Activated T-helper 2 cell treated with anti-CD3 and anti-CD28 coated beads, Interferon-gamma antibody, Interleukin-2, Interleukin-4, amounts not matched to agents 10 μg/mL and 5 μg/mL and 100 μg/mL, durations not matched to agents 14 hours and 24 hours and 36 hours (primary cell): ENCODE measurements at places on chromosomes 2 and 18. TPM values are rescaled to one million over a fixed set of nuclear protein-coding genes. Genes with fewer than 3 reads are reported as not detected.

TTN gene
- 3.3 and 3.7 TPM in 2 replicates for total RNA-seq

- DNase-seq, result no peak
- H3K27me3 ChIP-seq, result peaks cover 12% of the 10 kb centered on the region
- H3K36me3 ChIP-seq, result no peaks in the 10 kb centered on the region
- no peak overlapping the region for H3K4me3 ChIP-seq
- H3K27ac ChIP-seq, result no peak overlapping the region
- no peaks in the 10 kb centered on the region for H3K4me1 ChIP-seq
Observed at GRCh38 chr2:229675569-229675968, 38.8 kb downstream of the DNER start.

DNA sequence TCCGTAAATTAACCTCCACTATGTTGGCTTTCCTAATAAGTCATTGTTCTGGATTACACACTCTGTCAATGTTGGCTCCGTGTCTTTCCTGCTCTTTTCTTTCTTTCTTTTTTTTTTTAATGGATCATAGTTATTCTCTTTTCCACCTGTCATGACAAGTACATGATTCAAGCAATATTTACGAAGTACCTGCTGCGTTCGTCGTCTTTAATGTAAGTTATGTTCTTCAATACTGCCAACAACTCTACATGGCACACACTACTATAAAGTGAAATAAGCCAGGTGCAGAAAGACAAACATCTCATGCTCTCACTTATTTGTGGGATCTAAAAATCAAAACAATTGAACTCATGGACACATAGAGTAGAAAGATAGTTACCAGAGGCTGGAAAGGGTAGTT lies 239.1 kb downstream of the SCG2 start:
- H3K4me3 ChIP-seq, result no peak overlapping the region
- no peaks in the 10 kb centered on the region for H3K36me3 ChIP-seq
- no peak overlapping the region for H3K27ac ChIP-seq
- no peaks in the 10 kb centered on the region for H3K4me1 ChIP-seq
- H3K27me3 ChIP-seq, result no peaks in the 10 kb centered on the region

- H3K27me3 ChIP-seq, result peaks cover 12% of the 10 kb centered on the region
- no peaks in the 10 kb centered on the region for H3K36me3 ChIP-seq
- no peak for DNase-seq
- H3K4me3 ChIP-seq, result no peak overlapping the region
Observed at GRCh38 chr18:79819968-79820351, 22.2 kb downstream of the KCNG2 start.

- H3K27ac ChIP-seq, result no peak overlapping the region
- no peak overlapping the region for H3K4me3 ChIP-seq
- no peak for DNase-seq
- H3K27me3 ChIP-seq, result no peaks in the 10 kb centered on the region
- no peaks in the 10 kb centered on the region for H3K4me1 ChIP-seq
Observed at GRCh38 chr2:163341426-163341825, 394.4 kb downstream of the FIGN start.

LGALSL gene
- 2.6 and 3.3 TPM in 2 replicates for total RNA-seq

PROKR1 gene
- not detected in 2 replicates for total RNA-seq

GRCh38 chr2:46690825-46691224 lies 211.5 kb downstream of the TMEM247 start:
- no peak for DNase-seq
- H3K27ac ChIP-seq, result no peak overlapping the region
- H3K4me1 ChIP-seq, result no peaks in the 10 kb centered on the region
- H3K27me3 ChIP-seq, result peaks cover 19% of the 10 kb centered on the region
- no peaks in the 10 kb centered on the region for H3K36me3 ChIP-seq
- no peak overlapping the region for H3K4me3 ChIP-seq

- DNase-seq, result no peak
- H3K4me3 ChIP-seq, result no peak overlapping the region
- H3K4me1 ChIP-seq, result peaks cover 1% of the 10 kb centered on the region
- no peak overlapping the region for H3K27ac ChIP-seq
Observed at GRCh38 chr18:26482569-26482968, 65.8 kb downstream of the KCTD1 start.

RSAD2 gene
- 2.0 and 2.2 TPM in 2 replicates for total RNA-seq

GRP gene
- total RNA-seq, result not detected in 2 replicates

ANKRD29 gene
- total RNA-seq, result not detected in 2 replicates

GRCh38 chr2:100895402-100895801 lies 75.5 kb downstream of the NPAS2 start:
- H3K4me1 ChIP-seq, result peaks cover 3% of the 10 kb centered on the region

DNA sequence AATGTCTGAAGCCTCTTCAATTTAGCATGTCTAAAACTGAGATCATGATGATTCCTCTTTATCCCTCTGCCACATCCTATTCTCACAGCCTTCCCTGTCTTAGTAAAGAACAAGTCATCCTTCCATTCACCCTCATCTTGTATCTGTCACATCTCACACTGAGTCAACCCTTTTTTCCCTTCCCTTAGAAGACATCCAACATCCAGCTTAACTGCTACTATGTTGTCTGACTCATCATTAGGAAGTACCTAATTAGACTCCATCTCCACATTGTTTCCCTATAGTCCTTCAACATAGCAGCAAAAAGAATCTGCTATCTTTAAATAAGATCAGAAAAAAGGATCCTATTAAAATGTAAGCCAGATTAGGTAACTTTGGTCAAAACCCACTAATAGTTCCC lies 85.2 kb upstream of the GRB14 start:
- no peaks in the 10 kb centered on the region for H3K36me3 ChIP-seq
- DNase-seq, result no peak
- H3K27ac ChIP-seq, result no peak overlapping the region
- H3K27me3 ChIP-seq, result no peaks in the 10 kb centered on the region
- no peaks in the 10 kb centered on the region for H3K4me1 ChIP-seq
- H3K4me3 ChIP-seq, result no peak overlapping the region

DNA sequence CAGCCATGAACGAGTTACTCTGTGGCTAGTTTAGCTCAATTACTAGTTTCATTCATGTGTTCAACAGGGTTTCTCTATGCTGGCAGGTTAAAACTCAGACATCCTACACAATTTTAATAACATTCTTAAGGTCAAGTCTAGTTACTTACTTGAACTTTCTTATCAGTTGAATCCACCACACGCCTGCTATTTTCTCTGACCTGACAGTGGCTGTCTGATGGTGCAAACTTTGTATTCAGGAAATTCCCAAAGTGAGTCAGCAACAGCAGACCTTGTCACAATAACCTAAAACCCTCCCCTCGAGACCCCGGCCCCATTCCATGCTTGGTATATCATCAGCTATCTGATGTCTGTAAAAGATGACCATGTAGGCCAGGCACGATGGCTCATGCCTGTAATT lies 20.8 kb upstream of the CIDEA start:
- DNase-seq, result no peak
- H3K27ac ChIP-seq, result peak overlapping the region; percentile 39
- peaks cover 12% of the 10 kb centered on the region for H3K4me1 ChIP-seq
- no peak overlapping the region for H3K4me3 ChIP-seq
- H3K27me3 ChIP-seq, result peaks cover 3% of the 10 kb centered on the region

TGFBRAP1 gene
- total RNA-seq, result 23.4 and 24.2 TPM in 2 replicates

GRCh38 chr18:61085761-61086160 lies 247.5 kb upstream of the CDH20 start:
- no peak overlapping the region for H3K27ac ChIP-seq
- DNase-seq, result no peak
- no peaks in the 10 kb centered on the region for H3K36me3 ChIP-seq
- no peak overlapping the region for H3K4me3 ChIP-seq

DNA sequence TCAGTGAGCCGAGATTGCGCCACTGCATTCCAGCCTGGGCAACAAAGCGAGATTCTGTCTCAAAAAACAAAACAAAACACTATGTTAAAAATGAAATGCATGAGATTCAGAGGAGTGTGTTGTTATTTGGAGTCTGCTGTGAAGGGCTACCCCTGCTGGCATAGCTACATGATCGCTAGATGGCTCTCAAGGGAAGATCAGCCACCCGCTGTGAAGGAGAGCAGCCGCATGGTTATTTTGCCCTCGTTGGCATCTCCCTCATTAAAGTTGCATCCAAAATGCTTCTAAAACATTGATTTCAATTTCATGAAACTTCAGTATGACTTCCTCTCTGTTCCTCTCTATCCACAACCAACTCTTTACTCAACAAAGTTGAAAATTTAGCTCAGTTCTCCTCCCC lies 54.8 kb upstream of the NDUFV2 start:
- H3K36me3 ChIP-seq, result peaks cover 6% of the 10 kb centered on the region
- no peak overlapping the region for H3K4me3 ChIP-seq

CELF4 gene
- total RNA-seq, result not detected in 2 replicates

DNA sequence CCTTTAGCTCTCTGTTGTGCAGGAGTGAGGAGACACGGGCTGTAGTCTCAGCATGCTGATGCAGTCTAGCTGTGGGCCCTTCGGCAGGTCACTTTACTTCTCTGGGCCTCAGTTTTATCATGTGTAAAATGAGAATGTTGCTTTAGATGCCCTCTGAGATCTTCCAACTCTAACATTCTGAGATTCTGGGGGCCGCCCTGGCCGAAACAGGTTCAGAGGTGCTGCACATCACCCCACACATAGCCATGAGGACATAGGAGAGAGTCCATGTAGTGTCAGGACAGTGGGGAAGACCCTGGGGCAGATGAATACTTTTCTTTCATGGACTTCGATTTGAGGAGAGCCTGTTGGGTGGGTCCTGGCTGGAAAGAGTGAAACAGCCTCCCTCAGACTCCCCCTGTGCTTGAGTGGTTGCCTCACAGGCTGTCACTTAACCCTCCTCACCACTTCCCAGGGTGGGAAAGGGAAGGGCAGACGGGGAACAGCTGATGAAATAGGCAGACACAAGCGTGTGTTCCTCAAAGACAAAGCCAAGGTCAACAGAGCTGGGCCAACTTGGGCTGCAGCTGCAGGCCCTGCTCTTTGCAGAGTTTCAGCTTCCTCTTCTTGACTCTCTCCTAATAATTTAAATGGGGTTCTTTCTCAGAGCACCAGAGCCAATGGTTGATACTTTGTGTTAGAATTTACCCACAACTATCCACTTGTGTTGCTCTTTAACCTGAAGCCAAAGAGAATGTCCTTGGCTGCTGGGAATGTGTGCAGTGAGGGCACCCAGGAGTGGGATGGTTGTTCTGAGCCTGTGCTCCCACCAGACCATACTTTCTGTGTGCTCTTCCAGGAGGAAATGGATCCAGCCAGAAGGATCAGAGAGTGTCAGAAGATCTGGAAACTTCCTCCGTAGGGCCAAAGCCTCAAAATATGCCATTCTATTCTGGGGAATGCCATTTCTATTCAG lies 14.7 kb upstream of the MRPL33 start:
- no peak overlapping the region for H3K27ac ChIP-seq
- H3K4me1 ChIP-seq, result peaks cover 8% of the 10 kb centered on the region
- DNase-seq, result no peak
- H3K36me3 ChIP-seq, result no peaks in the 10 kb centered on the region
- no peaks in the 10 kb centered on the region for H3K27me3 ChIP-seq

GRCh38 chr2:180124273-180125139 lies 117.4 kb upstream of the CWC22 start:
- peaks cover 19% of the 10 kb centered on the region for H3K27me3 ChIP-seq
- no peaks in the 10 kb centered on the region for H3K36me3 ChIP-seq
- peaks cover 2% of the 10 kb centered on the region for H3K4me1 ChIP-seq
- H3K4me3 ChIP-seq, result no peak overlapping the region
- DNase-seq, result no peak

DNA sequence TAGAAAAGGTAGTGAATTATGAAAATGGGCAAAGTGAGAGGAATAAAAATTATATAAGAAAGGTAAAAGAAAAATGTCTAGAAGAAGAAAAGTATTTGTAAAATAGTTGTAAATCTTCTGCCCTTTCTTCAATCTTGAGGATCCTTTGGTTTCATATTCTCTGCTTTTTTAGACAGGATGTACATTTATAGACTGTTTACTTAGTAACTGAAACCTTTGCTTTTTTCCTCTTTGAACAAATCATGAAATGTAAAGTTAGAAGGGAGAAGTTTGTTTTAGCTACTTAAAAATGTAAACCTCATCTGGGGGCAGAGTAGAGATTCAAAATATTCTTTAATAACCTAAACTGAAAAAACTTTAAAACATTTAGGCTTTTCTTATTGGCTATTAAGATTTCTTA lies 150.4 kb upstream of the ITGA4 start:
- peak overlapping the region; percentile 70 for H3K4me3 ChIP-seq
- no peak for DNase-seq
- peak overlapping the region; percentile 93 for H3K27ac ChIP-seq

GRCh38 chr2:217071416-217071815 lies 211.6 kb upstream of the TNP1 start:
- no peak overlapping the region for H3K4me3 ChIP-seq
- no peaks in the 10 kb centered on the region for H3K36me3 ChIP-seq
- no peaks in the 10 kb centered on the region for H3K27me3 ChIP-seq
